Stimulated activated CD4-positive, alpha-beta T cell treated with anti-CD3 and anti-CD28 coated beads, Interleukin-1b, Interleukin-23, amount 100 ng/mL, for 24 hours (primary cell): ENCODE measurements at places on chromosomes 16 and 17.

DNA sequence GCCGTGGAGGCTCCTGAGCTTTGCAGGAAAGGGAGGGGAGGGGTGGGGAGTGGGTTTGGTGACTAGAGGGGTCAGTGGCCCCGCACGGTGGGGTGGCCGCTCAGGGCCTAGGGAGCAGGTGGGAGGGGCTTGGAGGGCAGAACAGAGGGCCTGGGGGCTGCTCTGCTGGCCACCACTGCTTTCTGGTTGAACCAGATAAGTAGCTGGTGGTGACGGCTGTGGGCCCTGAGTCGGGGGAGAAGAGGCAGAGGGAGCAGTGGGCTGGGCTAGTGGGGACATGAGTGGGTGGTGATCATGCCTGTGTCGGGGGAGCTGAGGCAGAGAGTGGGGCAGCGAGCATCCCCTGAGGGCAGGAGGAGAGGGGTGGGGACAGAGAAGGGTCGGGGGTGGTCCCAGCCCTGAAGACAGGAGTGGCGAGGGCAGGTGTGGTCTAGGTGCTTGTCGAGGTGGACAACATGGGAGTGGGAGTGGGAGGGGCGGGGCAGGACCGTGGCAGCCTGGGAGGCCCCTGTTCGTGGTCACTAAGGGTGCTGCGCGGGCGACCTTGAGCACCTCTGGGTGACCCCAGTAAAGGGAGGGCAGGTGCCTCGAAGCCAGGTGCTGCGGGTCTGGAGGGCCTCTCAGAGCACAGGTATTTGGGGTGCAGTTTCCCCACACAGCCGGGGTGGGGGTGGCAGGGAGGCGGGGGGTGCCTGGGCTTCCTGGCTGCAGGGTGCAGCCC lies 6.3 kb upstream of the CD7 start:
- DNase-seq: no peak

DNA sequence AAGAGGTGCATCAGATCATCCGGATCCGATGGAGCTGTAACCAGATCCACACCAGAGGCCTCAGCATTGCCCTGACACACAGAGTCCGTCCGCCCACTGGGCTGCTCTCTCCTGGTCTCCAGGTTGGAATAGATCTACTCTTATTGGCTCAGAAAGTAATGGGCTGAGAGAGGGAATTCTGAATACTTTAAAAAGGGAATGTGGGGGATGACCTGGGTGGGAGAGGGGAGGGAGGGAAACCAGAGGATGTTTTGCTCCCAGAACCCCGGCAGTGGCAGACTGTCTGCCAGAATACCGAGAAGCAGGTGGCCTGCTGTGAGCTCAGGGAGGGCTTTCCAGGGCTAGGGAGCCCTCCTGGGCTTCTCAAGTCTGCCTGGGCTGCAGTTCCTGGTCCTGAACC lies 126.5 kb downstream of the ENGASE start:
- no peak for DNase-seq

DNA sequence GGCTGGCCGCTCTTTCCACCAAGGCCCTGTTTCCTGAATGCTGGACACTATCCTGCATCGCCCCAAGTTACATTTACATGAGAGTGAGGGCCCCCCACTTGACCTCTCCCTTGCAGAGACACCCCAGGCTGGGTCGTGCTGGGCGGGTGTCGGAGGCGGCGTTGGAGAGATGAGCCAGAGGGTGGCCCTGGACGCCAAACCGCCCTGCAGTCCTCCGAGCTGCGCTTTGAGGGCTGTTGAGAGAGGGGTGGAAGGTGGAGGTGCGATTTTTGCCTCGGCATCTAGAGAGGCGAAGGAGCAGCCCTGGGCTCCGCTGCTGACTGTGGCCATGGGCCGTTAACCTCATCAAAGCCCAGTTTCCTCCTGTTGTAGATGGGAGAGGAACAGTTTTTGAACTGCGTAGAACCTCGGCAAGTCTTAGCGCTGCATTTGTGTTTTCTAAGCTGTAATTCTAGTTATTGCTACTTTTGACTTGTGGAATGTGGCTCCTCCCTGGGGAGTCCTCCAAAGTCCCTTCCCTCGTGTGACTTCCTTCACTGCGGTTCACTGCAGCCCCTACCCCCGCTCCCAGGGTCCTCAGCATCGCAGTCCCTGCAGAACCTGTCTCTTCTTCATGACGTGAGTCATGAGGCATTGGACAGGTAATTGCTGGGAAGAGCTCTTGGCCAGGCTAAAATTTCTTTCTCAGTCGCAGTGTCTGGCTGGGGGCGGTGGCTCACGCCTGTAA lies 986 bp upstream of the ELOB start:
- no peak for DNase-seq

DNA sequence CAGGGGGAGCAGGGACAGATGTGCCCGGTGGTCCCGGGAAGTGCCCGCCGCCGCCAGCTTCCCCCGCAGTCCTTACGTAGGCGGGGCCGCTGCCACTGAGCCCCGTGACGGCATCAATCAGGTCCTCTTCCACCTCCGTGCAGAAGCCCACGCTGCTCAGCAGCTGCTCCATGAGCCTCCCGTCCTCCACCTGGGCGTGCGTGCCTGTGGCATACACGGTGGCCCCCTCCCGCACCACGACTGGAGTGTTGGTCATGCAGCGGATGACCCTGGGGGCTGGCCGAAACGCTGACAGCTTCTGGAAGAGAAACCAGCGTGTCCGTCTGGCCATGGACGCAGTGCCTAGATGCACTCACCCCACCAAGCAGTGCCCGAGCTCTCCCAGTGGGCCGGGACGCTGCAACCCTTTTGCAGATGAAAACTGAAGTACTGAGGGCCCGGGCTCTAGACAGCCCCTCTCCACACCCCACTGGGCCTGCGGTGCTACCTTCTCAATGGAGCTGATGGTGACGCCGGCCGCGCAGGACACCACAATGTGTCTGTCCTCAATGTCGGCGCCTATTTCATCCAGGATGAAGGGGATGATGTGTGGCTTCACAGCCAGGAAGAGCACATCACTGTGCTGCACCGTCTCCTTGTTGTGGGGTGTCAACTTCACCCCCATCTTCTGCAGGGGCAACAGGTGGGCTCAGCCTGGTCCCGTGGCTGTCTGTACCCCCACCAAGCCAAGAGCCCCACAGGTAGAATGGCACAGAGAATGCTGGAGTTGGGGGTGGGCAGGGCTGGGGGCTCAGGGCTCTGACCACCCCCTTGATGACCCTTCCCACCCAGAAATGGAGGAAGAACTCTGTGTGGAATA lies 2.0 kb downstream of the PYCR1 start:
- no peak for DNase-seq

DNA sequence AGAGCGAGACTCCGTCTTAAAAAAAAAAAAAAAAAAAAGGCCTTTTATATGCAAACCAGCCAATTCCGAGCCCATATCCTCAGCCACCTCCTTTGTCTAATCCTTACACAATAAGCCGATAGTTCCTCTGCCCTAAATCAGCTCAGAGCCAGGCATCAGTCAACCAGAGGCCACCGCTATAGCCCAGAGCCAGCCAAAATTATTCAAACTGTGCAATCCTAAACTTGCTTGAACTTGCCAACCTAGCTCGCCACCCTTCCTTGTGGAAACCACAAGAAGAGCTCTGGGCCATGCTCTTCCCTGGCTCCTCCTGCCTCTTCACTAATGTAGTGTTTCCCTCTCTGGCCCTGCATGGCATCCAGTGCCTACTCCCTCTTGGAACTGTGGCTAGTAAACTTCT lies 17.7 kb downstream of the ITGAL start:
- no peak for DNase-seq

- no peak for DNase-seq
Observed at GRCh38 chr17:46771561-46772474, 46.7 kb downstream of the WNT3 start.

DNA sequence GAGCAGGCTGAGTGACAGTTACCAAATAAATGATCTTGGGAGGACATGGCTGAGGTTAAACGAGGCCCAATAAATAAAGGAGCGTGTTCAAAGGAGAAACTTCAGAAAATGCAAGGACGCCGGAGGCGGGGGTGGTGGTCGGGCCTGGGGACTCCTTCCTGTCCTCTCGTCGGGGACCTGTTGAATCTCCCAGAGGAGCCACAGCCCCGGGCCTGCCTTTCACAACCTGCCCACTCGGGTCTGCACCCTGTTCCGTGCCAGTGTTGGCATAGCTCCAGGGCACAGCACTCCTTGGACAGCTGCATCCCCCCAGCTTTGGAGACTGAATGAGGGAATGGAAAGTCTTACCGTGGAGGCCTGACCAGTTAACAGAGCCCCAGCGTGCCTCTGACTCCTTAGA lies 8.1 kb upstream of the TBX4 start:
- no peak for DNase-seq

DNA sequence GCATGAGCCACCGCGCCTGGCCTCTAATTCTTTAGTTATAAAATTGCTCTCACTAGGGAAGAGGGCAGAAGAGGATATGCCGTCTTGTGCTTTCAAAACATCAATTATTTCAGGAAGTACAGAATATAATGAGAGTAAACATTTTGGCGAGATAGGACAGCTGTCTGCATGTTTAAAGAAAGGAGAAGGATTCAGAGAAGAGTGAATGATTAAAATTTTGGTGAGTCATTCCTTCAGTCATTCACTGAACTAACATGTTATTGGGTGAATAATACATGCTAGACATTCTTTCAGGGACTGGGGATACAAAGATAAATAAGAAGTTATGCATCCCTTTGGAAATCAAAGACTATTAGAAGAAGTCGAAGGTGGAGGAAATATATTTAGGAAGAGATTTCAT lies 590.3 kb upstream of the GOT2 start:
- no peak for DNase-seq

GRCh38 chr17:17781591-17782496 lies 54.9 kb downstream of the SREBF1 start:
- no peak for DNase-seq

- DNase-seq: no peak
Observed at GRCh38 chr17:6496116-6496481, 51.8 kb downstream of the PIMREG start.

- no peak for DNase-seq
Observed at GRCh38 chr17:50325906-50326305, 20.0 kb upstream of the XYLT2 start.

DNA sequence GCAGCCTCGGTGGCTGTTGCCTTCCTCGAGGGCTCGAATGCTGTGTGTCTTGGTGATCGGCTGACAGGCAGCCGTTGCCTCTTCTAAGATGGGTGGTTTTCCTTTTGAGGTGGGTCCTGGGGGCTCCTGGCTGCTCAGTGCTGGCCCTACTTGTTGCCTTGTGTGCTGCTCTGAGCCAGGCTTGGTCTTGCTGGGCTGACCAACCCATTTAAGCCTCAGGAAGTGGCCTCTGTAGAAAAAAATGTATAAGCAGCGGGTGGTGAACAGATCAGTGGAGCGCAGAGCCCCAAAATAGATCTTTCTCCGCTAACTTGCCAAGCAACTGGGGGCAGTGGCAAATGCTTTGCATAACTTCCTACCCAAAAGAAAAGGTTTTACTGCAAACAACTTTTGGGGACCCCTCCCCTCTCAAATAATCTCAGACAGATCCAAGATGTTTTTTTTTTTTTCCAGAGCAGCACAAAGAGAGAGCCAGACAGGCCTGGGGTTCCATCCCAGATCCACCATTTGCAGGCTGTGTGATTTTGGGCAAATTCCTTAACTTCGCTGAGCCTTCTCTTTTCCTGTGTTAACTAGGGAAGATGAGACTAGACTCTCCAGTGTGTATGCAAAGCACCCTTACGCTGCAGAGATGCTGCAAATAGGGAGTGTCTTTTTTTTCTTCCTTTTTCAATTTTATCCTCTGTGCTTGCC lies 42.5 kb downstream of the PLCG2 start:
- no peak for DNase-seq

DNA sequence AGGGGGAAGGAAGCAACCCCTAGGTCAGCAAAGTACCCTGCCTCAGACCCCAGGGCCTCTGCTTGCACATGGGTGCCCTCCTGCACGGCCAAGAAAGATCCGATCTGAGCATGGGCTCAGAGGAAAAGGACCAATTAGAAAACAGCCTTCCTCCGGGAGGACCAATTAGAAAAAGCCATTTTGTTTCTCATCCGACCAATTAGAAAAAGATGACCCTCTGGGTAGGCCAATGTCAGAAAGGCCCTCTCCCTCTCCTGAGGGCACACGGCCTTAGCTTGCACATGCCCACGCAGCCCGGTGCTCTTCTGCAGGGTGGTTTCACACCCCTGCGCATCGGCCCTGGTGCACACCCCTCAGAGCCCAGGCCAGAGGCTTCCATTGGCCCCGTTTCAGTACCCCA lies 5.1 kb upstream of the CISD3 start:
- no peak for DNase-seq
